Cerebellum (tissue), 4 donors: ENCODE measurements at places on chromosomes 2 and 18. TPM values are rescaled to one million over a fixed set of nuclear protein-coding genes. Genes with fewer than 3 reads are reported as not detected.

The NR4A2 gene
- total RNA-seq: 0.45 TPM

The MARCHF4 gene
- 7.3 TPM for total RNA-seq

The ING5 gene
- 33.2 TPM for total RNA-seq

The CIB4 gene
- total RNA-seq: not detected

The BOK gene
- 19.1 TPM for total RNA-seq

GRCh38 chr18:44180683-44181082 is 500.0 kb upstream of the SETBP1 start:
- DNase-seq: no peak

GRCh38 chr18:32289483-32290075 is 99.7 kb downstream of the MEP1B start:
- DNase-seq: peak; percentile 42

DNA sequence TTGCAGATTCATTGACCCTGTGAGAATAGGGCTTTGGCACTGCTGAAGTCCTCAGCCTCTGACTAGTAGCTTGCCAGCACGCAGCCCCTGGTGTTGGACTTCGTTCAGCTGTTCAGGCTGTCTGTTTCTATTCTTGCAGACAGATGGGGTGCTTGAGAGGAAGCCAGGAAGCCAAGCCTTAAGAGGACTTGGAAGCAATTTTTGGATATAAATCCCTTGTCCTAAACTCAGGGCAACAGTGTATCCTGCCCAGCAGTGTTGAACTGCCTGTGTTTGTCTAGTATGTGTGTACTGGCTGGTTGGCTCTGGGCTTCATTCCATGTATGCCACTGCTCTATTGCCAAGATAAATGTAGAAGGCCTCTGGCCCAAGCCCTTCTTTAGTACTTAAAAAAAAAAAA is 108.6 kb downstream of the COMMD1 start:
- peak; percentile 80 for DNase-seq

DNA sequence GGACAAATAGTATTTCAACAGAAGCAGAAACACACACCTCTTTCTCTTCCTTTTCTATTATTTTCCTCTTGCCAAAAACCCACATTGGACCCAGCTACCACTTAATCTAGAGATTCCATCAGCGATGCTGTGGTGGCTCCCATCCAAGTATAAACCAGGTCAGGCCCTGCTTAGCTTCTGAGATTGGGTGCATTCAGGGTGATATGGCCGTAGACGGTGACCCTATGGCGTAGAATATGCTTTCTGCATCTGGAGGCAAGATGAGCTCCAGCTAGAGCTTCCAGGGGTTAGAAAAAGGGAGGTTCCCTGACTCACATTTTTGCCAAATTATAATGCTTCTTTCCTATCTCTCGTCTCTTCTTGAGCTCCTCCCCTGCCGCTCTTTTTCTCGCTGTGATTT is 66.5 kb downstream of the TNP1 start:
- no peak for DNase-seq

DNA sequence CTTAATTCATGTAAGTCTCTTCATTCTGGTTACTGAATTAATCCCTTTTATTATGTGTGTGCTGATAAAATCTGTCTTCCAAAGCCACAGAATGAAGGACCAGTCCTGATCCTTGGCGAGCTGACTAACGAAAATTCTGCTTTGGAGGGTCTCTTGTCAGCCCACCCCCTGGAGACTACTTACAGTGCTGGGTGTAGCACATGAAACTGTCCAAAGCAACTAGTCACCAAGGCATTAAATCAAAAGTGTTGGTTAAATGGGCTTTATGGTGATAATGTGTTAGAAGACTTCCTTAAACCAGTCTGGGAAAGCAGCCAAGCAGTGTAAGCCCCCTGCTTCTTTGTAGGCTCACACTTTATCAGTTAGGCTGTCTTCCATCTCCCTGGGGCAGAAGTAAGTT is 420.2 kb downstream of the SUCLG1 start:
- no peak for DNase-seq

GRCh38 chr2:69469375-69469774 is 32.1 kb upstream of the NFU1 start:
- no peak for DNase-seq

DNA sequence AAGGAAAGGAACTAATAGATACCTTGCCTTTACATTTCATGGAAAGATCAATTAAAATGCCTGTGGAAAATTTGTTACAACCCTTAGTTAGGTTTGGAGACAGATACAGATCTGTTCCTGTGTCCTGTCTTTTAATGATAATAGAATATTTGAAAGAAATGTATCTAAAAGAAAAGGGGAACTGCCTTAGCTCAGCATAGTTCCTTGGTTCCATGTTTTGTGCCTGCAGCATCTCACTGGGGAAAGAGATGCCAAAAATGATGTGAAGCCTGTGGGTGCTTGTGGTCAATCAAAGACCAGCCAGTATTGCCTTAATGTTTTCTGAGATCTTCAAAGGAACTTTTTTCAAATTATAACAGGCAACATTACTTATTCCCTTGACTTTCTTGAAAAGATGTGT is 147.6 kb downstream of the ADCYAP1 start:
- no peak for DNase-seq

DNA sequence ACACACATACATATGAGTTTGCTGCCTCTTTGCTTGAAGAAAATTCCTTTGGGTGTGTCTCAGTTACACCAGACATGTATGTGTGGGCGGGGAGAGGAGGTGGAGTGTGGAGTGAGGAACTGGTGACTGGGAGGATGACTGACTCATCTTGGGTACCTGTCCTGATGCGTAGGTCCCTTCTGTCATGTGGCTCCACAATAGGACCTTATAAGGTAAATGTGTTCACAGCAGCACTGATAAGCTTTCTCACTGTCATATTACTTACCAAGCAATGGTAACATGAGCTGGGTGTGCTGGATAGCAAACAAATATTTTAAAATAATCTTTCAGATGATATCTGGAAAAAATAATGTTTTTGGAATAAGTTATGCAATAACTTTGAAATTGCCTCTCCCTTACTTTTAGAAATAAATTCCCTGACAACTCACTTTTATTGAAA is 45.1 kb downstream of the SLC9A2 start:
- DNase-seq: no peak

- no peak for DNase-seq
These were observed 20.7 kb downstream of the USP34 start for GRCh38 chr2:61450144-61450543.

DNA sequence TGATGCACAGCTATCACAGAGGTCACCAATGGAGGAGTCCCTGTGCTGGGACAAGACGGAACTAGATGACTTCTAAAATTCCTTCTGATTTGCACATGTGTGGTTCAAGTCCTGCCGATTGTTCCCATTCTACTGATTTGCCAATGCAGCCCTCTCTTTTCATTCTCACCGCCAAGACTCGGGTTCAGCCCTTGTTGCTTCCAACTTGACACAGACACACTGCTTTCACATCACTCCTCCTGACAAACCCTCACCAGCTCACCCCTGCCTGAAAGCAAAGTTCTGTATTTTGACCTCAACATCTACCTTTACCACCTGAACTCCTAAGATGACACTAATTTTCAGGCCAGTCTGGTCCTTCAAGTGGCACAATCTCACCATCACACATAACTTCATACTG is 25.5 kb downstream of the REEP1 start:
- DNase-seq: no peak

DNA sequence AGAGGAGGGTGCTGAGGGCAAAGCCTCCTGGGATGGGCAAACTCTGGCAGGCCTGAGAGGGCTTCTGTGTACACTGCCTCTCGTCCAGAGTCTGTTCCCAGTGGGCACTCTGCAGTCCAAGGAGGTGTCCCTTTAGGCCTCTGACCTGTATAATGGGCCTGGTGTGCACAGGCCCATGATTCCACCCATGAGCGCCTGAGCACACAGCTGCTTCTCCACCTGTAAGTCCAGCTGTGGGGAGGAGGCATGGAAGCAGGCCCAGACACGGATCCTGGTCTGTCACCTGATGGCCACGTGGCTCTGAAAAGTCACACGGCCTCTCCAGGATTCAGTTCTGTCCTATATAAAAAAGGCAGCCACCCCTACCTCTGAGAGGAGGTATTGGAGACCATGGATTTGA is 57.0 kb downstream of the PARD6G start:
- DNase-seq: no peak

GRCh38 chr2:240453461-240454105 is 18.1 kb downstream of the GPC1 start:
- DNase-seq: no peak

- peak; percentile 14 for DNase-seq
These were observed 87.9 kb downstream of the UGGT1 start for GRCh38 chr2:128178650-128179460.
